ENCODE measurements at places on chromosomes 3 and 15.

- no peak for DNase-seq
Observed at GRCh38 chr3:151121016-151121415, 35.6 kb downstream of the MED12L start.

- no peak for DNase-seq
Observed at GRCh38 chr3:9902372-9903237, at the start of gene IL17RE. Gene IL17RE (plus strand): TSS chr3:9902848. CDS start chr3:9902933, 85 bp downstream.

DNA sequence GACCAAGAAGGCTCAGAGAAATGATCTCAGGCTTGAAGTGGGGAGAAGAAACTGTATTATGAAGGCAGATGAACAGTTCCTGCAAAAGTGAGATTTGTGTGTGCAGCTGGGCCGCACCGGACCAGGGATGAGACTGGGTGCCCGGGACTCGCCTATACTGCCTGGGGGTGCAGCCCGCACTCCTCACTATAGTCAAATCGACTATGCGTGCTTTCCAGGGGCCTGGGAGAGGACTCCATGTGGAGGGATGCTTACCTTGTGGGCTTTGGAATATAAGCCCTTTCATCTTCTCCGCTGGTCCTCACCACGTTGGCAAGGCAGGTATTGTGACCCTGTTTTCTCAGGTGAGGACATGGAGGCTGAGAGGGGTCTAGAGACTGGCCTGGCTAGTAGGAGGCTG is 32.9 kb upstream of the APOD start:
- no peak for DNase-seq

DNA sequence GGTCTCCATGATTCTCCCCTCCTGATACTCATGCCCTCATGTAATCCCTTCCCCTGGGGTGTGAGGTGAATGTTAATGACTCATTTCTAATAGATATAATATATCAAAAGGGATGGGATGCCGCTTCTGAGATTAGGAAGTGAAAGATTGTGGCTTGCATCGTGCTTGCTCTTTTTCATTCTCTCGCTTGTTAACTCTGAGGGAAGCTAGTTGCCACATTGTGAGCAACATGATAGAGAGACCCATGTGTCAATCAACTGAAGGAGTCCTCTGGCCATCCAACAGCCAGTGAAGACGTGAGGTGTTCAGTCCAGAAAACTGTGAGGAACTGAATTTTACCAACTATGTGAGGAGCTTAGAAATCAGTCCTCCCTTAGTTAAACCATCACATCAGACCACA is 28.9 kb upstream of the DRD3 start:
- DNase-seq = no peak

GRCh38 chr3:56207922-56208321 is 260.3 kb downstream of the ERC2 start:
- no peak for DNase-seq

GRCh38 chr3:119293871-119294695 is at the start of gene ARHGAP31:
Gene ARHGAP31 (plus strand): TSS chr3:119294383. CDS start chr3:119294905, 522 bp downstream.
- DNase-seq = no peak
